Stimulated activated CD8-positive, alpha-beta memory T cell treated with anti-CD3 and anti-CD28 coated beads, Interleukin-7, amount 100 ng/mL, for 24 hours (primary cell): ENCODE measurements at places on chromosomes 3 and 15.

DNA sequence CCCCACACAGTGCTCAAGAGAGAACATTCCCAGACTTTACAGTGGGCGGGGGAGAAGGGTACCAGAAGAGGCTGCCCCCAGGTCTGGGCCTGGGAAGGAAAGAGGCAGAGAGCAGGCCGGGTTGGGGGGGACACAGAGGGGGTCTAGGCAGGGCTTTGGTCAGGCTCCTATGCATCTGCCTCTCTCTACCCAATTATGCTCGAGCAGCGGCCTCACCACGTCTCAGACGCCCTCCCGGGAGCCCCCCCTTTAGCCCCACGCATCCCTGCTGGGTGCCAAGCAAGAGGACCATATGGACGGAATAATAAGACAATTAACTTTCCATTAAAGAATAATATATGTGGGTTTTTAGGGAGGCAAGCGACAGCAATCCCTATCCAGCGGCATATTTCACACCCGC lies 32.8 kb downstream of the CACNA2D2 start:
- no peak for DNase-seq

DNA sequence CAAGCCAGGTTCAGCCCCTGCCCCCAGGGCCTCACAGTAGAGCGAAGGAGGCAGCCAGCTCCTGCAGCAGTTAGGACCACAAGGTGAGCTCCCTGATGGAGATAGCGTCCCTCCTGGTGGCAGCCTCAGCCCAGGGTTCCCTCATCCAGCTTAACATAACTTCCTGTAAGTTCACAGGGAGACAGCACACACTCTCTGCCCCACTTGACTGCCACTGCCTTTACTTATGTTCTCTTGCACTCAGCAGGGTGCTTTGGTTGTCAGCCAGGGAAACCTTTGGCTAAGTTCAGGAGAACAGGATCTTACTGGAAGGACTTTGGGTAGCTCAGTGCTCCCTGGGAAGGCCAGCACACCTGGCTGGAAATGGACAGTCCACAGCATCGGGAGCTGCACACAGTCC lies 10.9 kb downstream of the KBTBD13 start:
- DNase-seq: no peak

- DNase-seq: no peak
Observed at GRCh38 chr3:152321955-152322377, 53.2 kb downstream of the MBNL1 start.

DNA sequence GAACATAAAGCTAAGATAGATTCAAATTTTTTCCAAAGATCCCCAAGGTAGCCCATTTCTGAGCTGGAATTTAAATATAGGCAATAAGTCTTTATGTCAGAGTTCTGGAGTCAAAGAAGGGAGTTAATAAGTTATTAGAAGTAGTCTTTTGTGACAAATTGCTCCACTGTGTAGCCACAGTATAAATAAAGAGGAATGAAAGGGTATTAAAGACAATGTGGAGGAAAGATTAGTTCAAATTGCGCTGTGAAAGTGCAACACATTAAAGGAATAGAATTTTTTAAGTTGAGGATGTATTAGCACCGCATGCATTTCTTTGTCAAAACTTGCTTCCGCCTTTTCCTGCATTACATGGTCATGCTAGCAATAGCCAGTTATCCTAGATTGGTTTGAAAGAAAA lies 666.6 kb upstream of the CCDC54 start:
- DNase-seq: no peak

DNA sequence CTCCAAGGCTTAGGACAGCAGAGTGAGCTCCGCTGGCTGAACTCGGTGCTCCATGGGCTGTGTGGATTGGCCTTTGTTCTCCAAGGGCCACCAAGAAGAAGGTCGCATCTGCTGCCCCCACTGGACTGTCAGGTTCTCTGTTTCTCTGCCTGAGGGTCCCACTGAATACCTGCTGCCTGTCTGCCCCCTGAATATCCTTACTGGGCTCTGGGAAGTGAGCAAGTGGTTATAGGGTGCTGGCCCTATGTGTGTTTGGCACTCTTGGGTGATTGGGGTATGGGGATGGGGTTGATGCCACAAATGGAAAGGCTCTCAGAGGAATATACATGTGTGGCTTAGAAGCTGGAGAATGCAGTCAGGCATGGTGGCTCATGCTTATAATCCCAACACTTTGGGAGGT lies 82.3 kb downstream of the THSD4 start:
- DNase-seq: no peak

DNA sequence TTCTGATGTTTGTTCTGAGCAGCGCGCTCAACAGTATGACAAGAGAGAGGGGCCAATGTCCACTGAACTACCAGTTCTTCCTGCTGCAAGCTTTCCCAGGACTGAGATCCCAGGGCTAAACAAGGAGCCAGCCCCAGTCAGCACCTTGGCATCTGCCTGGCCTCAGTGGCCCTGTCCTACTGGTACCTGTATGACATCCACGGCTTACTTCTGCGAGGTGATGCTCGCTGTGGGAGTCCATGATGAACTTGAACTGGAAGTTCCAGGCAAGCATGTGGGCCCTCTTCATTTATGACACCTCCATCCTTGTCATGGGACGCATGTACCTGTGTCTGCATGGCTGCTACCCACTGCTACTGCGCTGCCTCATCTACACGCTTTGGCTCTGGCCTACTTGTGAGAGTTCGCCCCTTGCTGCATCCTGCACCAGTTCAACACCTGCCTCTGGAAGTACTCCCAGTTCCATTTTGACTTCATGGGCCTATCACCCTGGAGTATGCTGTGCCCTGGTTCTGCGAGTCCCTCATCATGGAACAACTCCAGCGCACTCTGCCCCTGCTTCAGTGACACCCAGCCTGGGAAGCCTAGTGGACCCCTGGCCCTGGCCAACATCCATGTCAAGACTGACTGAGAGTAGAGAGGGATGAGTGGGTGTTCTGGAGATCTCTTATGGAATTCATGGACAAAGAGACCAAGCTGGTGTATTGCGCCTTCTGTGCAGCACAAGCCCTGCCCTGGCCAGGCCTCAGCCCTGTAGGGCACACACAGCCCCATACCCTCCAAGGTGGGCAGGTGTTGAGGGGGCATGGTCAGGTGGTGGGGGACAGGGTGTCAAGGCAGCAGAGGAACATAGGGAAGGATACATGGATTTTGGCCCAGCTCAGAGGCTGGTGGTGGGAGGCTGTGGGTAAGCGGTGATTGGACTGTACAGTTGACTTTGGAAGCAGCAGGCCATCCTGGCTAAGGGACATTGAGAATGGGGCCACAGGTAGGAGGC lies 246.8 kb downstream of the NLGN1 start:
- no peak for DNase-seq

GRCh38 chr3:14289590-14290461 lies 111.2 kb downstream of the LSM3 start:
- no peak for DNase-seq

DNA sequence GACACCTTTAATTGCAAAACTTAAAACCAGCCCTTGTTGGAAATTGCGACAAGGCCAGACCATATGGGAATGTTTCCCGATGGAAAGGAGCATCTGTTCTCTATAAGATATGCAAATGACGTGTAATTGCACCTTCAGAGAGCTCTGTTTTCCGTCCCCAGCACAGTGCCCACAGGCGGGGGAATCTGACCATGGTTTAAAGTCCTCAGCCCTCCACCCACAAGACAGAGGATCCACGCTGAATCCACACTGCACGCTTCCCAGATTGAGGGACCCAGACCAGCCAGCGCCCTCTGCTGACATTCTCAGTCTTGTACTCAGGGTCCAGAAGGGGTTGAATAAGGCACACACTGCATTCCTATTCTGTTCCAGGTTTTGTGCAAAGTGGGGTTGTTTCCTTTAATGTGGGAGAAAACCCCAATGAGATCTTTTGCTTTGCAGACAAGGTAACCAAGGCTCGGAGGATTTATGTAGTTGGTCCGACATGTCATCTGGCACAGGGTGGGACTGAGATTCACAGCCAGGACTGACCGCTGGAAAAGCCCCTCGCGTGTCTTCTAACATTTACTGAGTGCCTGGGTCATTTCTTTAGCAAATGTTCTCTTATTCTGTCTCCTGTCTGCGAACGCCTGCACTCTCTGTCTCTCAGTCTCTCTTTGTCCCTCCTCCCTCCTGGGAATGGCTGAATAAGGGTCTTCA lies 36.8 kb upstream of the KLHL25 start:
- DNase-seq: no peak

GRCh38 chr3:41234823-41235721 lies 35.8 kb downstream of the CTNNB1 start:
- no peak for DNase-seq

DNA sequence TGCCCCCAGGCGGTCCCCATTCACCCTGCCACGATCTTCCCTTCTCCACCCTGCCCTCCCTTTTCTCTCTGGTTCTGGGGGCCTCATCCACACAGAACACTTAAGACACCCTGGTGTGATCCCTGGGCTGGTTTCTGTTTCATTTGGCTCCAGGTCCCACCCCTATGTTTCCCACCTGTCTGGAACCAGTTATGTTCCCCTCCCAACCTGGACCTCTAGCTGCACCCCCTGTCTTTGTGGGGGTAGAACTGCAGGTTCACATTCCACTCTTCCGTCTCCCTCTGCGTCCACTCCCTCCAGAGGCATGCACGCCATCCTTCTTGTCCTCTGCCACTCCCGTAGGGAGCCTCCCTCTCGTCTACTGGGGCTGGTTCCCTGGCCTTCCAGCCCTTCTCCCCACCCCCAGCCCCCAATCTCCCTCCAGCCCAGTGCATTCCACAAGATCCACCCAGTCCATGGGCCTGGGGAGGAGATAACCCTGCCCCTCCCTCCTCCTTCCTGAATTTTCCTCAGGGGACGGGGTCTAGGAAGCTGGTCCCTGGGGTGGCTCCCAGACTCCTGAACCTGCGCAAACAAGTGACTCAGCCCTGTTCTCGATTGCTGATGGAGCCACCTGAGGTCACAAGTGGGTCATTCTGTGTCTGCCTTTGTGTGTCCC lies 73.8 kb downstream of the ABTB1 start:
- no peak for DNase-seq

- no peak for DNase-seq
Observed at GRCh38 chr15:83430441-83430840, 16.7 kb upstream of the SH3GL3 start.
